ENCODE measurements at places on chromosomes 7 and 10.
A peak's percentile ranks its signal among the peaks of the same experiment; 100 is the strongest.

DNA sequence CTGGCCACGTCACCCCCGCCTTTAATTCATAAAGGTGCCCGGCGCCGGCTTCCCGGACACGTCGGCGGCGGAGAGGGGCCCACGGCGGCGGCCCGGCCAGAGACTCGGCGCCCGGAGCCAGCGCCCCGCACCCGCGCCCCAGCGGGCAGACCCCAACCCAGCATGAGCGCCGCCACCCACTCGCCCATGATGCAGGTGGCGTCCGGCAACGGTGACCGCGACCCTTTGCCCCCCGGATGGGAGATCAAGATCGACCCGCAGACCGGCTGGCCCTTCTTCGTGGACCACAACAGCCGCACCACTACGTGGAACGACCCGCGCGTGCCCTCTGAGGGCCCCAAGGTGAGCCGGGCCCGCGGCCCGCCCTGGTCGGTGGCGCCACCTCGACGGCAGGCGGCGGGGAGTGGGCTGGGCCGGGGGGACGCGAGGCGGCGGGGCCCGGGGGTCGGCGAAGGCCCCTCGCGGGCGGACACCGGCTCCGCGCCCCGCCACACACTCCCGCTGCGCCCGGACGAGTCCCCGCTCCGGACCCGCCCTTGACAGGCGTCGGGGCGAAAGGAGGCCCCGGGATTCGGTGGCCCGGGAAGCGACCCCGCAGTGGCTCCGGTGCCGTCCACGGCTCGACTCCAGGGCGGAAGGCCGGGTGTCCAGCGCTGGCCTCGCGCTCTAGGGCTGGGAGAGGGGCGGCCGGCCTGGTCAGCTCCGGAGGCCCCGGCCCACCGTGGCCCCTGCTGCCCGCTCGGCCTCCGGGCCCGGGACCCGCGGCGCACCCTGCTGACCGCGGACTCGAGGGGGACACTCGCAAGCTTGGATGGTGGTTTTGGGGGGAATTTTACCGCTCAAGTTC lies 557 bp downstream of the BAG3 start:
- peak; percentile 17 for DNase-seq

GRCh38 chr7:38542156-38542555 lies 89.0 kb downstream of the AMPH start:
- DNase-seq, result no peak

DNA sequence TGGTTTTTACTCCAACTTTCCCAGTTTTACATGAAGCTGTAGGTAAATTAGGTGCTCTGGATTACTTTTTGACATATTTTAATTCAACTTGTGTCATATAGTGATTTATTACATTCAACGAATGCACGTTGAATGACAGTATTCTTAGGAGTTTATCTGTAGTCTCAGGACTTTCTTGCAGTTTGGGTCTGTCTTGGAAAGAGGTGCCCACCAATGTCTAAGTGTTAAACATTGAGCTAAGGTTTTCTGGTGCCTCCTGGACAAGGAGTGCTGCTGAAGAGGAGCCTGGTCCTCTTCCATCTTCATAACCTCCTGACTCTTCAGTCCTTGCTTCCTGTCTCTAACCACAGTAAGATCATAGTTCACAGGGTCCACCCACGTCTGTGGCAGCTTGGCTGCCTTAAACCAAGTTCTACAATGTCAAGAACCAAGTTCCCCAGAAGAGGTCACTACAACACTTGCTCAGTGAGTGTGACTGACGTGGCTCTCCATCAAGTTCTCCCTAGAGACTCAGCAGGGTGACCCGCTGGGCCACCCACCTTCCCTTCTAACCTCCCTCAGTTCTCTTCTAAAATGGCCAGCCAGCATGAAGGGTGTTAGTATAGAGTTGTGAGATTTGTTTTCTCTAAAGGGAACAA lies 6.1 kb downstream of the NPY start:
- peak; percentile 13 for DNase-seq

DNA sequence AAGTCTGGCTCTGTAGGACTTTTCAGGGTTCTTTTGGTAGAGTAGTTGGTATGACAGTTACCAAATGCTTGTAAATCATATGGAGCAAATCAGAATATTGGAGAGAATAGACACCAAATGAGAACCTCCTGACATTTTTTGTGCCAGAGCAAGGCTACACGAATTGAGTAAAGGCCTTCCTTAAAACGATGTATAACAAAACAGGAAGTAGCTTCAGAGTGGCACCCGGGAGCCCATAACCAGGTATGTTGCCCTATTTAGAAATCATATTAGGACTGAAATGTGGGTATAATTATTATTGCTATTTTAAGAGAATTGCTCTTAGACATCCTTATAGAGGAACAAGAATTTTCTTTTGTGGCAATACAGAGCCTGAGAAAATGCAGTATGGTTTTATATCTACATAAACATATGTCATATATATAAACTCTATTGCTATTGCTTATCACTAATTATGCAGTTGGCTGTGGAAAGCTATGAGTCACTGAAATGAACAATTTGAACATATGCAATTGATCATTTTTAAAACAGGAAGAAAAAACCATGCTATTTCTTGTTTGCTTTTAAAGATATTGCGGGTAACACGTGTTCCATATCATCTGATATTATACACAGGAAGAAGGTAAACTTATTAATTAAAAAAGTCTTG lies 197.4 kb upstream of the MTPN start:
- DNase-seq, result no peak

GRCh38 chr7:80815733-80816132 lies 103.1 kb downstream of the SEMA3C start:
- DNase-seq, result no peak

DNA sequence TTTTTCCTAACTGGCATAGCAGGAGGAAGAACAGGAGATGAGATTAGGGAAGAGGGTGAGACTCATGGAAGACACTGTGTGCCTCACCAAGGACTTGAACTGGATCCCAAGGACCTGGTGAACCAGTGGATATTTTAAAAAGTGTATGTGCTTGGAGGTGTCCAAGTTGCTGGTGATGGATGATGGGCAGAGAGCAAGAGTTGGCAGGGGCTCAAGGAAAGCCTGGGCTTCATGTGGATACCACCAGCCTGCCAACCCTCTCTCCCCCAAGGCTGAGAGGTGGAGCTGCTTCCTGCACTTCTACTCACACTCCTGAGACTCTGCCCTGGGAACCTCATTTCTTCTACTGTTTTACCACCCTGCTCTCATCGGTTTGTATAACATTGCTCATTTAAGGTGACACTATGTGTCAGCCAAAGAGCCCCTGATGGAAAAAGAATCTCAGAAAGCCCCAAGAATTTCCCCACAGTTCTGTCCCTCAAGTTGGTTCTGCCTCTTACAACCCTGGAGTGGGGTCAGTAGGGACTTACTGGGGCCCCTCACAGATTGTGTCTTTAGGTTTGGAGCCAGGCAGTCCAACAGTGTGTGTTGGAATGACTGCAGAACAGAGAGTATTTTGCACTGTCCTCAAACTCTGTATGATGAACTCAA lies 56.2 kb upstream of the PDCD4 start:
- no peak for DNase-seq

DNA sequence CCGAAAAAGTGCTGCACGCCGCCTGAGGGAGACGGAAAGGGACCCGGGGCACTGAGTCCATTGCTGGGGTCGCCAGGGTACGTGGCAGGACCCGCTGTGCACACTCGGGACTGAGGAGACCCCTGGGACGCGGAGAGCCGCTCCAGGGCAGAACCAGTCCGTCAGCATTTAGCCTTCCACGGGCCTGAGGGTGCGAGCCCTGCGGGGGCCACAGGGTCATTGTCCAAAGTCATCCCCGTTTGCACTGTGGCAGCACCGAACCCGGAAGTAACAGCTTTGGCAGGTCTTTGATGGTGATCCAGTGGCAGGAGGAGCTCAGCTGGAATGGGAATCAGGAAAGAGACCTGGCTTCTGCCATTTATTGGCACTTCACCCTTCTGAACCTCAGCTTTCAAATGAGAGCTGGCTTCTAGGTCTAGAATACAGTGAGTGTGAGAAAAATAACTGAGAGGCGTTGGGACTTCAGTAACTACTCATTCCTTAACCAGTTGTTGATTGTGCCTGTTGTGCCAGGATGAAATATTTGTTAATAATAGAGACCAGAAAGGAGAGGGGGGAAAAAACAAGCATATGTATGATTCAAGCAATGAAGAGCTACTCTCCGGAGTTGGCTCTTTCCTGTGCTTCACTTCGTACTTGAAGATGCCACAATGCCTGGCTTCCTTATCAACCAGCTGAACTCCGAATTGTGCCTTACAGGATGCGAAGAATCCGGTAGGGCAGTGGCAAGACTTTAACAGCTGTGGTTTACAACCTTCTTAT lies 811 bp upstream of the ARHGAP12 start:
- peak; percentile 4 for DNase-seq

- DNase-seq, result no peak
Observed at GRCh38 chr7:122064971-122065370, 79.1 kb downstream of the AASS start.

- no peak for DNase-seq
Observed at GRCh38 chr10:12907656-12908055, 93.9 kb downstream of the CCDC3 start.

All from stimulated activated CD4-positive, alpha-beta T cell treated with anti-CD3 and anti-CD28 coated beads, Interleukin-4, amount 100 ng/mL, for 4 hours (primary cell).